ENCODE measurements at places on chromosomes 2 and 18.

DNA sequence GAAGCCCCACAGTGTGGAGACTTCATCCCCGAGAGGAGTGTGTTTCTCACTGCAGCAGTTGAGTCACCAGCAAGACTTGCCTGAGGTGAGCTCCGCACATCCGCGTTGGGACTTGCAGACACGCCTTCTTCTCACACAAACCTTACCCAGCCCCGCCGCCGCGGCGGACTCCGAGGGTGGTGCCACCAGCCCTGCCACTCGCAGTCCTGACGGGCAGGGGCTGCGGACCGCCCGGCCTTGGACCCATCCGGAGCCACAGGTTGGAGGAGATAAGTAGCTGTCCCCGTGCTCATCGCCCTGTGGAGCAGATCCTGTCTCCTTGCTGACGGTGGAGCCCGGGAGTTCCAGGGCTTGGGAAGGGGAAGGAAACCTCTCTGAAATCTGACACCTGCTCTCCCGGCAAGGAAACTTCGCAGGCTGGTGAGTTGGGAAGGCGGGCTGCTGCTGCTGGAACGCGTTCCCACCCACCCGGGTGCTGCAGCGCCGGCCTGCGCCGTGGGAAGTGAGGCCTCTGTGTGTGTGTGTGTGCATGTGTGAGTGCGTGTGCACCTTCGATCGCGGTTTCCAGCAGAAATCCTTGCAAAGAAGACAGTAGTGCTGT lies at the start of gene RAB27B:
Gene RAB27B, plus strand, starts transcription at position 197 of the 601 bp plus-strand sequence. CDS start 49,109 bp downstream, outside the sequence.
- peak; percentile 82 for ATAC-seq

DNA sequence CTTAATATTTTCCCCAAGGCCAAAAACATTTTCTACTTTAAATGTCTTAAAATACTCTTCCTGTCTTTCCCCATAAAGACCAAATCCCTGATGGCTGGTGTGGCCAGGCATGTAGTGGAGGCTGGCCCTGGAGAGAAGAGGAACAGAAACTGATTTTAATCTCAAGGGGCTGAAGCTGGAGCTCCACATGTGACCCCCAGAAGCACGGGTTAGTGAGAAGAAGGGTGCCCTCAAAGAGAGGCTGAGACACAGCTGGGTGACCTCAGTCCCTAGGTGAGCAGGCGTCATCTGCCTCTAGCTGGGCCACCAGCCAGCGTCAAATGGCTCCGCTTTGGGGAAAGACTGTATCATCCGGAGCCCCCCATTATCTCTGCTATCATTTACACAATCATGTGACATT lies 19.3 kb upstream of the TMEM18 start:
- ATAC-seq = no peak

DNA sequence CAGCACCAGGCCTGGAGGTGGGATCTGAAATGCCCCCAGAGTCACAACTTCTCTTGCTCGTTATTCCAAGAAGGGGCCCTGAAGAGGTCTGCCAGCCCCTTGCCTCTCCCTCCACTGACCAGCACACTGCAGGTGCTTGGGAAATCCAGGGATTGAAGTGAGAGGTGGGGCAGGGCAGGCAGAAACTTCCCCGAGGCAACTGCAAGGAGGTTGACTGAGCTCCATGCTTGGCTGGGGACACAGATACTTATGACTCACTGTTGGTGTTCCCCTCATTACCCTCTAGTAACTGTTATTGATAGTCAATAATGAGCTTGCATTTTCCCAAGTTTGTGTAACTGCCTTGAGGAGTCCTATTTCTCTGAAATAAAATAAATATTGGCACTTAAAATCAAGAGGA lies 47.5 kb downstream of the MARCO start:
- ATAC-seq = no peak

DNA sequence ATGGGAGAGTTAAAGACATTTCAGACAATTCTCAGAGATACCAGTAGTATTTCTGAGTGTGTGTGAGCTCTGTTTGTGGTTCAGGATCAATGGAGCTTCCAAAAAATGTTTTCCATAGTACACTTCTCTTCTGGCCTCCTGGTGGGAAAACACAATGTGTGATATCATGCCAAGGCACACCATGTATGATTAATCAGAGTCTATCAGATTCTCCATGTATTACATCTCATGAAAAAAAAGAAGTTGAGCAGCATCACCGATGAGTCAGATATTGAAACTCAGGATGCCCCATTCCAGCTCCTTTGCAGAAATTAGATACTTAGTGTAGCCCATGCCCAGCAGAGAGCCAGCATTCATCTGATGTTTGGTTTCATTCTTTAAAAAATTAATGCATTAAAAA lies 620.3 kb upstream of the POU3F3 start:
- ATAC-seq = no peak

GRCh38 chr2:188805219-188805618 lies 169.0 kb upstream of the COL3A1 start:
- ATAC-seq = no peak

DNA sequence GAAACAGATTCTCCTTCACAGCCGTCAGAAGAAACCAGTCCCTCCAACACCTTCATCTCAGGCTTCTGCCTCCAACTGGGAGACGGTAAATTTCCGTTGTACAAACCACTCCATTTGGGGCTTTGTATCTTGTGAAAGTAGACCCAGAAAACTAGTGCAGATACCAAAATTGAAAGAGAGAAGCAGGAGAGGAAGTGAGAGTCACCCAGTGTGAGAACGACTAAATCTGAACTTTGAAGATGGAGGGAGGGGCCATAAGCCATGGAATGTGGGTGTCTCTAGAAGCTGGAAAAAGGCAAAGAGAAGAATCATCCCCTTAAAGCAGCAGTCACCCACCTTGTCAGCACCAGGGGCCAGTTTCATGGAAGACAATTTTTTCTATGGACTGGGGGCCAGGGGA lies 88.3 kb upstream of the LRATD1 start:
- no peak for ATAC-seq

DNA sequence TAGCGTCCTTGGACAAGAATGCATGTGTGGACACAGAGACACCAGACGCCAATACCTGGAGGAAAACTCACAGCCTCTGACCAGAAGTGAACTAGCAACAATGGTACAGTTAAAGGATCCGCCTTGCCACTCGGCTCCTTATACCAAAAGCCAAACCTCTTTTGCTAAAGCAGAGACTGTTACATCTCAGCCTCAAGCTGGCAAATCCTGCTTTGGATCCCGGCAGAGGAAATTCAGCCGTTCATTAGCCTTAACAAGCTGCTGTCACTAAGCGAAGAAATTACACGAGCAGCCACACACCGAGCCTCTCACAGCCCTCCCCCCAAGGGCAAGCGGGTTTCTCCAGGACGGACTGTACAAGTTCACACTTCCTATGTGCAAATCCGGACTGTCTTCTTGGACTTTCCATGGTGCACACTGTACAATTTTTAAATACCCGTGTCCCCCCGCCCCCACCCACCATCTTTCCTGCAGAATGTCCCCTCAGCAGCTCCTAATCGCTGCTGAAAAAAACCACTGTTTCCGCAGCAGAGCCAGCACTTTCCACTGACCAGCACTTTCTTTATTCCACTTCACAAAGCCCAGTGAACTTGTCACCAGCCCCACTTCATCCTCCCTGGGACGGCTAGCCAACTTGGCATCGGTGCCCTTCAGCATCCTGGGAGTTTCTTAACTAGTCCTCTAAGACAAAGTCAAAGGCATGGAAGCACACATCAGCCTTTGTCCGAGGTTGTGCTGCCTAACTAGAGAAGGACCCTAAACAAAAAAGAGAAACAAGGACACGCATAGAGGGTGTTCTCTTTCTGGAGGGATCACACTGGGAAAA lies 1.5 kb downstream of the KLF7 start:
- ATAC-seq = no peak

DNA sequence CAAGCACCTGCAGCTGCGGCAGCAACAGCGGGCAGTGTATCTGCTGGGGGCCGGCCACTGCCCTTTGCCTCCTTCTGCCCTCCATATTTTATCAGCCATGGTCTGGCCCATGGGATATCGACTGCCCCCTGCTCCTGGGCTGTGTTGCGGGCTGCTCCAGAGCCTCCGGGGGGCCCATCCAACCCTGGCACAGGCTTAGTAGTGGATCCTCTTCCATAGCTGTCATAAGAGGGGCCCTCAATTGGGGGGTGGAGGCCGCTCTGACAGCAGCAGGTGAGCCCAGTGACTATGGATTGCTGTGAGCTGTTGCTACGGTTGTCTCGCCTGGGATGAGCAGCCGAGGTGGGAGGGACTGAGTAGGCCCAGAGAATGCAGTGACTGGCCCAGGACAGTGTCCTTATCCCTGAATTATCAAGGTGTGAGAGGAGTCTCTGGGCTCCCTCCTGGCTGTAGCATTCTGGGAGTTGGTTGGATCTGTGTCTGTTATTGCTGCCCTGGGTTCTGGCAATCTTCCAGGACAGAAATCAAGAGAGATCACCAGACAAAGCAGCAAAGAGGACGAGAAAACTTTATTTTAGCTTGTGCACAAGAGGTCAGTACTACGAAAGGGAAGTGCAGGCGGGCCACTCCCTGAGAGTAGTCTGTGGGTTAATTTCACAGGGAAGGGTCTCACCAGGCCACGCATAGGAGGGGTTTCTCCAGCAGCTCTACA lies 145.1 kb downstream of the ASB1 start:
- no peak for ATAC-seq

DNA sequence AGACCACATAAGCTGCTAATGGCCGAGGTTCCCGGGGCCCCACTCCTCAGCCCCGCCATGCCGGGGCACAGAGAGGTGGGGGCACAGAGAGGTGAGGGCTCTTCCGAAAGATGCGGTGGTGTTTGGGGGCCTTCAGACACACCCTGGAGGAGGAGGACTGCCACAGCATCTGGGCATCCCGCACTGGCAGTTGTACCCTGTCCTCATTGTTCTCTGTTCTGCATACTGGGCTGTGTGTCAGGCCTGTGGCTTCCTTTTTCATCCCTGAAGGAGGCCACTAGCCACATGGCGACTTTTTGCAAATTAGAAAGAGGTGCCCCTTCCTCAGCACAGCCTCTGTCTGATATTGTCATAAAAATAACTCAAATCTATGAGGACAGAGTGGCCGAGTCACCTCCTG lies 150.1 kb downstream of the CTIF start:
- ATAC-seq = no peak

DNA sequence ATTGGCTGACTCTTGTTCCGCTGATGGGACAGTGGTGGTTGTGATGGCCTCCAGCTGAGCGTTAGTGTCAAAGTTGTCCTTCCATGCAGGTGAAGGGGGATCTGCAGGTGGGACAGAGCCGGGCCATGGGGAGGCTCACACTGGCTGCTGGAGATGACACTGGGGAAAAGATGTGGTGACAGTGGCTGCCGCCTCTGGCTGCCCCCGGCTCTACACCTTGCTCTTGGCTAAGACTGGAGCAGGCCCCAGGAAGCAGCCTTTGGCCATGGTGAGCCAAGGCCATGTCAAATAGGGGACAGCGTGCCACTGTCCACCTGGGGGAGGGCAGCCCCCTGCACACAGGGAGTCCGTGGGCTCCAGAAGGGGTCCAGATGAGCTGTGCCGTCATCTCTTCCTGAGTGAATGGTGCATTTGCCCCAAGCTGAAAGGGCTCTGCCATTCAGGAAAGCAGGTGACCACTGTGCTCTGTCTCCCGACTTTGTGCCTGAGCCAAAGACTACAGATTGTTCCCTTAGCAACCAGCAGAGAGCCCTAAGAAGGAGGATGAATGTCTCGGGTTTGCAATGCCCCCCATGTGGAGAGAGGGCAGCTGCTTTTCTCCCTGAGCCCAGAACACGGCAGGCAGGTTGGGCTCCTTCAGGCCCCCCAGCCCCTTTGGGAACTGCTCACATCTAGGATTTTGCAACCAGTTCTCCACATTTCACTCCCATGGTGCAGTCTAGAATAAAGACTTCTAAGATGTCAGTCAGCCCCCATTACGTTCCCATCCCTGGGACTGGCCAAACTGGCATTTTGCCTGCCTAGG lies 79.1 kb upstream of the BCL2L11 start:
- ATAC-seq = no peak

GRCh38 chr2:208210688-208211451 lies 21.0 kb upstream of the C2orf80 start:
- ATAC-seq = no peak

- ATAC-seq = no peak
Measured at GRCh38 chr18:13253786-13254688, 35.5 kb downstream of the LDLRAD4 start.

DNA sequence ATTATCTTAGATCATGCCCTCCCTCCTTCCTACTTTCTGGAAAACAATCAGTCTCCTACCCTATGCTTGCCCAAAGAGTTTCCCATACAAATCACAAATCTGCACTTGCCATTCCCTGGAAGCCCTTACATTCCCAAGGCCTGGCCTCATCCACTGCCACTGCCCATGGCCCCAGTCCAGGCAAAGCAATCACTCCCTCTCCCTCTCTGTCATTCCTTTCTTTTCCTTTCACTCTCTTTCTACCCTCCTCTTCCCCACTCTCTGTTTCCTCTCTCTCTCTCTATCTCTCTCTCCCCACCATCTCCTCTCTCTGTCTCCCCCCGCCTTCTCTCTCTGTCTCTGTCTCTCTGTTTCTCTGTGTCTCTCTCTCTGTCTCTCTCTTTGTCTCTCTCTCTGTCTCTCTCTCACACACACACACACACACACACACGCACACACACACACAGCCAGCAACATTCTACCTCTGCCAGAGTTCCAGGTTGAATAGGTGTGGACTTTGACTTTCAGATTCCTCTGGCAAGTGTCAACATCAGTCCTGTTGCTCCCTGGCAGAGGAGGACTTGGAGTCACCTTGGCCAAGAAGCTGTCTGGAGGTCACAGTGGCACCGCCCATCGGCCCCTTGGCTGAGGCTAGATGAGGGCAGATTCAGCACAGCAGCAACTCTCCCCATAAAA lies 43.7 kb upstream of the NAT8 start:
- no peak for ATAC-seq

- ATAC-seq = no peak
Measured at GRCh38 chr2:46411245-46411641, 68.1 kb upstream of the TMEM247 start.

DNA sequence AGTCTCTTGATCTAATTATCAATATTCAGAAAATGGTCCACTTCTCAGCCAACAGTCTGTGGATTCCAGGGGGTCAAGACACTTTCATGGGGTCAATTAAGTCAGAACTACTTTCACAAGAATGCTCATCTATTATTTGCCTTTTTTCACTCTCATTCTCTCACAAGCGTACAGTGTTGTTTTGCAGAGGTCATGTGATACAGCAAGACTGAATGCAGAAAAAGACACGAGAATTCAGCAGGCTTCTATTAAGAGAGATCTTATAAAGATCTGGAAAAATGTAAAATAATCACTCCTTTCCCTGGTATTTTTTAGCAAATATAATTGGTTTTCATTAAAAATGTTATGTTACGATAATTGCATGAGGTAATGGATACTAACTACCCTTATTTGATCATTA lies 8.7 kb downstream of the RPRD1A start:
- ATAC-seq = no peak

DNA sequence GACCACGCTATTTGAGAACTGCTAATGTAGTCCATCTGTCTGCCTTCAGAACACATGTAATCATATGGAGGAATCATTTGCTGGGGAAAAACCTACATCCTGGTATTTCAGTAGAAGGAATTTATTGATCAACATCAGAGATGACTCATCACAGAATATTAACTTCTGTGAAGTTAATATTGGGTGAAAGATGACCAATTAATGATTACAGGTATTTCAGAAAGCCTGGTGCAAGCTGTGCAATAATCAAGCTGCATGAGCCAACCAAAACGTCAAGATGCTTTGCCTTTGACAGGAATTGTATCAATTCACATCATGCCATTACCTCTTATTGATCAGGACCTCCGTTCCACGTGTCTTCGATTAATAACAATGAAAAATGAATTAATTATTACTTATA lies 9.4 kb upstream of the SPATS2L start:
- no peak for ATAC-seq

GRCh38 chr2:42587526-42588117 lies 19.2 kb downstream of the MTA3 start:
- no peak for ATAC-seq

Data from activated CD4-positive, CD25-positive, alpha-beta regulatory T cell treated with anti-CD3 and anti-CD28 coated beads, Interleukin-2, amount 50 U/mL, for 24 hours (primary cell).